A172 (cell line): ENCODE measurements at places on chromosomes 4 and X.

GRCh38 chr4:153757407-153757806 lies 2.4 kb downstream of the RNF175 start:
- DNase-seq: peak; percentile 27

DNA sequence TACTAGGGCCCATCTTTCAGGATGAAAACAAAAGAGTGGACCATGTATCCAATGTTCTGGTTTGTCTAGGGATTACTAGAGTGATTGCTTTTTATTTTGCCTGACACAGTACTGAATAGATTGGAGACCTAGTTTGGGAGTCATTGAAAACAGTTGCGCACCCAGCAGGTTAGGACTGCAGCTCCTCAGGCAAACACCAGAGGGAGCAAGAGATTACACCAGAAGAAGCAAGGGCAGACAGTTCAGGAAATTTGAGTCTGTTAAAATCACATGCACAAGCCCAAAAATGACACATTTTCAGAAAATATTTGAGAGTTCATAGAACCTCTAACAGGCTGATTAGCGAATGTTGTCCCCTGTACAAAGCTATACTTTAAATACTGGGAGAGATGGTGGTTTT lies 55.6 kb downstream of the CYLC1 start:
- no peak for DNase-seq

DNA sequence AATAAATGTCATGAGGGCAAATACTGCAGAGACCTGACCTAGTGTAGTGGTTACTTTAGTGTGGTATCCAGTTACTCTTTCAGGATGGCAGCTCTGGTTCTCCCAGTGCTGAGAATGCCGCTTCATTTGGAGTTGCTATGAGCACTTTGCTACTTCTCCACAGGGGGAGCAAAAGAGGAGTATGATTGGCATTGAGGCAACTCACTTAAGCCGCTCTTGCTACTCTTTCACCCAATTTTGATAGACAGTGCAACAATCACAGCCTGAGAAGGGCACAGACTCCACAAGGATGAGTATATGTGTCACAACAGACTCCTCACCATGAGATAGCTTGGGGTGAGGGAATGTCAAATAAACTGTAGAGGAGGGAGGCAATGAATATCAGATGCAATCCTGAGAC lies 81.2 kb downstream of the NPY1R start:
- DNase-seq: no peak

- DNase-seq: no peak
These were observed 2.4 kb upstream of the SNX12 start for GRCh38 chrX:71070531-71070930.

- DNase-seq: no peak
These were observed 83.5 kb downstream of the ZNF674 start for GRCh38 chrX:46461660-46462191.

DNA sequence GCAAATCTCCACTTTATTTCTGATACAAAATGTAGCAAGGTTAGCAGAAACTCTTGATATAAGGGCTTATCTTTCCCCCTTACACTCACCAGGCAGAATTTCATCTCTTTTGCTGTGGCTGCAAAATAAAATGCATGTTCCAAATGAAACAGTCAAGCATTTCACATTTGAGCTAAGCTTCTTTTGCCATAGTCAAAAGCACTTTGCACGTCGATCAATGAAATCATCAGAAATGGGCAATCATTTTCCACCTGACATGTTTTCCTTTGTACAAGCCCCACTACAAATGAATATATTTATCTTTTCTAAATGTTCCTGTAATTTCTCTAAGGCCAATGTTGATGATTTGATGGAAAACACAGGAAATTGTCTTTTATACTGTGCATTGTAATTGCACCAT lies 178.4 kb downstream of the ANKRD50 start:
- DNase-seq: no peak

GRCh38 chrX:33330798-33331197 lies 119.4 kb upstream of the DMD start:
- DNase-seq: no peak

DNA sequence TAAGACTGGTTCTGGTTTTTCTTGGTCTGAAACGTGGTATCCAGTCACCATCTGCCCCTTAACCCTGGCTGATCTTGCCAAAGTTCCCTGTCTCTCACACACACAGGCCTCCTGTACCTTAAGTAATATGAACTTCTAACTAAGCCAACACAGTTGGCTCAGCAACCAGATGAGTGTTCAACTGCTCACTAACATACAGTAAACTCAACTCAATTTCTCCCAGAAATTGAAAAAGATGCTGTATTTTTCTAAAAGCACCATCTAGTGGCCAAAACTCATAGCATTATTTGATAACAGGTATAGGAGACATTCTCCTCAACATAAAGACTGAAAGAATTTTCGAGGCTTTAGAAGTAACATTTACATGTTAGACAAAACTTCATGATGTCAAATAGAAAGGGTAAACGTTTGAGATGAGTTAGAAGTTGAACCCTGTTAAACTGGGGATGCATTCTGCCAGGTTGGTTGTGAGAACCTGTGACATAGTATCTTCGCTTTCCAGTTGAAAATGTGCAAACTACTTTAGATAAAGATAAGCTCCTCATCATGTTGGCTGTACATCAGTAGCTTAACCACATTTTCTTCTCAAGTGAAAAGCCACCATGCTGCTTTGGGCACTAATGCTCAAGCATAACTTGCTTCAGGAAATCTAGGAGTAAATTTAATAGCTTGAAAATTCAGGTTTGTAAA lies 31.2 kb downstream of the CCNI start:
- peak; percentile 24 for DNase-seq

GRCh38 chr4:22897520-22898108 lies 204.9 kb downstream of the GBA3 start:
- peak; percentile 57 for DNase-seq

- no peak for DNase-seq
These were observed 83.9 kb upstream of the CPEB2 start for GRCh38 chr4:14918336-14918735.

- no peak for DNase-seq
These were observed 62.3 kb upstream of the PAGE3 start for GRCh38 chrX:55326985-55327384.

DNA sequence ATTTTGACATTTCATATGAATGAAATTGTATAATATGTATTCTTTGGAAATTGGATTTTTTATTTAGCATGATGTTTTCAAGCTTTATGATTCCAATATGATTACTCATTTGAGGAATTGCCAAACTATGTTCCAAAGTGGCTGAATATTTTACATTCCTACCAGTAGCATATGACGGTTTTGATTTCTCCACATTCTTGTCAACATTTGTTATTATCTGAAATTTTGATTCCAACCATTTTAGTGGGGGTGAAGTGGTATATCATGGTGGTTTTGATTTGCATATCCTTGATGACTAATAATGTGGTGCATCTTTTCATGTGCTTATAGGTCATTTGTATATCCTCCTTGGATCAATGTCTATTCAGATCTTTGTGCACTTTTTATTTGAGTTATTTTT lies 2.6 kb upstream of the BEX1 start:
- peak; percentile 1 for DNase-seq

DNA sequence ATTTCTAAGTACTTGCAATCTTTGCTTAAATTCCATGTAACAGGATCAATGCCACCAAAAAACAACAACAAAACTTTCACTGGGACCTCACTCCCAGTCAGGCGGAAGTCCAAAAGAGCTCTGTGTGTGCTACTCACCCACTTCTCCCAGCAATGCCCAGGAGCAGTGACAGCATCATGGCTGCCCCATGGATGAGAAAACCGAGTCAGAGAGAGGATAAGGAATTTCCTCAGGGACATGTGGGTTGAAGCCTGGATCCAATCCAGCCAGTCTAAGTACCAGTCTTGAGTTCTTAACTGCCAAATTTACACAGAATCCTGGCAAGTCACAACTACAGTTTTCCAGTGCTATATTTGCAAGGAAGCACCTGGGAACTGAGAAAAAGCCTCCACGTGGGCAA lies 64.5 kb downstream of the STX18 start:
- no peak for DNase-seq

DNA sequence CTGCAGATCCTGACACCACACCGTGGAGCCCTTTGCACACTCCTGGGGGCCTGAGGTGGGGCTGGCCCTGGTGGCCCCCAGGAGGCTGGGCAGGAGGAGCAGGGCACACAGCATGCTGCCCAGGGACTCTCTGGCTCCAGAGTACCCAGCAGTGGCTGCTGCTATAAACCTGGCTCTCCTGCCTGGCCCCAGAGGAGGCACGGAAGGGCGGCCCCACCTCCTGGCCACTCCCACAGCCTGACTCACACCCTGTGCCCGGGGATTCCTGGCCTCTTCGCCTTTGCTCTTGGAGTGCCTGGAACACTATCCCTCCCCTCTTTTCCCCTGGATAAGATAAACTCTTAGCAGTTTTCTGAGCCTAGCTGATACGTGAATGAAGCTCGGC lies at the start of gene PSAPL1:
Gene PSAPL1 (minus strand): TSS at position 165 of the 385 bp plus-strand sequence. CDS start 51 bp downstream, at position 114.
- peak; percentile 60 for DNase-seq

DNA sequence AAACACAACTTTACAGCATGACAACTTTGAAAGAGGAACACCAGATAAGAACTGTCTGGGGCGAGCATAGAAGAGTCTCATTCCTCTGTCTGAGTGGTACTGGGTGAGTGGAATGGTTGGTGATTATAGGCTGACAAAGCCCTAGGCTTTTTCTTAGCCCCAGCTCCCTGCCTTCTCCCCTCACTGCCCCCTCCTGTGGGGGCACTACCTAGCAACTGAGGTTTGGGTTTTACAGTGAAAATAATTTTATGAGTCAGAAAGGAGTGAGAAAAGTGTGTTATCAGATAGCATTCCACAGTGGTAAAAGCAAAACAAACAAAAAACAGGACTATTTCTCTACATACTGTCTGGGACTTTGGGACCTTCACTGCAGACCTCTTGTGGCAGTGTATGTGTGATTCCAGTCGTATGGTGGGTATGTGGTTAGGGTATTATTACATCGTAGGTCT lies 10.5 kb upstream of the TMEM165 start:
- peak; percentile 29 for DNase-seq

GRCh38 chr4:183637461-183637860 lies 21.5 kb downstream of the RWDD4 start:
- DNase-seq: peak; percentile 35

DNA sequence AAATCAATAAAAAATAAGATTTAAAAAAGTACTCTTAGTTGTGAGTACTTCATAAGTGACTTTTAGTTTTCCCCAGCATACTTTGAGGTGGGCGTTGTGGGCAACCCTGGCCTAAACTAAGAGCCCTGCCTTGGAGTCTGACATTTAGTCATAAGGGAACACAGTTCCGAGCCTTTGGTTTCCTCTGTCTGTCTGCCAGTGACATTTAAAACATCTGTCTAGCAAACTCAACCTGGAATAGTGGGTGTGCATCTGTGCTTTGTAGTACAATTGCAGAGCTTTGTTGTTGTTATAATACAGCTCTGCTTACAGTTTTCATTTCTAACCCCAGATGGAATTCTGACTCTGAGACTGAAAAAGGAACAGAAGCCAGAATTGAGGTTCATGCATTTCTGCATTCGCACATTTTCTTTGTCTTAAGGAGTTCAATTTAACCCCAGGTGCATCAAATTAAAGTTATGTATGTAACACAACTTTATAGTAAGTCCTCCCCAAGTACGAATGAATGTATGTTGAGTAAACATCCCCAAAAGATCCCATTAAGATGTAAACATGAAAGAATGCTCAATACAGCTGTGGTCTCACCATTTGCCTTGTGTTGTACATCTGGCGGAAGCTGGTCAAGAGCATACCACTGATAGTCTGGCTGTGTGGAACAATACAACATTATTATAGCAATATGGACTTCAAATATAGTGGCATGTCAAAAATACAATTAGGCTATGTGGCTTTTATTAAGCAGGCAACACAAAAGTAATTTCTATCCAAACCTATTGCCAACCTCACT lies 25.9 kb downstream of the TNIP3 start:
- no peak for DNase-seq

DNA sequence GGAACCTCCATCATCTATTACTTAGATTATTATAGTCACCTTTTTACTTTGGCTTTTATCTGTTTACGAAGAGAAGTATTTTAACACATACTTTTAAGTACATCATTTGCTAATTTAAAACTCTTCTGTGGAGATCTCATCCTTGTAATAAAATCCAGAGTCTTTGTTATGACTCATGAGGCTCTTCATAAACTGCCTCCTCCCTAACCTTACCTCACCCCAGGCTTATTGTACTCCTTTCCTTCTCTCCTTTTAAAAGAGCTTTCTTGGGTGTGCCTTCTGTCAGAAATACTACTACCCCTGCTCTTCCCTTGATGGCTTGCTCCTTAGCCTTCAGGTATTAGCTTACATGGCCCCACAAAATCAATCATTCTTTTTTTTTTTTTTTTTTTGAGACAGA lies 6.6 kb downstream of the ARL9 start:
- no peak for DNase-seq

DNA sequence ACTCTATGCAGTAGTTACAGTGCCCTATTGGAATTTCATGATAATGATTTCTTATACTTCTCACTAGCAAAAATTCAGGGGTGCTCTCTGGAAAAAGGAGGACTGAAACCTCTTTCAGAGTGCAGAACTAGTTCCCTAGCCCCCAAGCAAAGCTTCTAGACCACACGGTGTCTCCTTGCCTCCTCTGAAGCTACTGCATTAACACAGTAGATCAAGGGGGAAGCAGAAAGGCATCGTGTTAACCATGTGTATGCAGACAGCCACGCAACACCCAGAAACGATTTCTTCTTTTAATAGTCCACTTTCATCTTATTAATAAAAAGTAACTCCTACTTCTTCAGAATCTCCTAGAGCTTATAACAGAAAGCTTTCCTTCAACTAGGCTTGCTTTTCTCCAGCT lies 44.7 kb downstream of the MAML3 start:
- no peak for DNase-seq

DNA sequence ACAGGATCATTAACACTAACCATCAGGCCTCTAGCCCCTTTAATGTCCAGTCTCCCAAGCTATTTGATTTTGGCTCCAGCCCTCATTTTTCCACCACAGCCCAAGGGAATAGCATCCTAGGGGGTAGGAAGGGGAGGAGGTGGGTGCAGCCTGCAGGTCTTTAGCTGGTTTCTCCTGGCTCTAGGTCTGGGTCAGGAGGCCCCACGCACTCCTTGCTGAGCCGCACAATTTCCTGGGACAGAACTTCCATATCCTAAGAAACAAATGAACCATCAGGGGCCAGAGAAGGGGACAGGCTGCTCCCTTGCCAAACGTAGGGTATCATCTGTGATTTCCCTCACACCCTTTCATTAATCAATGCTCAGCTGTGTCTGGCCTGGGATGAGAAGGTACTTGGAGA lies 2.4 kb upstream of the KCND1 start:
- no peak for DNase-seq

DNA sequence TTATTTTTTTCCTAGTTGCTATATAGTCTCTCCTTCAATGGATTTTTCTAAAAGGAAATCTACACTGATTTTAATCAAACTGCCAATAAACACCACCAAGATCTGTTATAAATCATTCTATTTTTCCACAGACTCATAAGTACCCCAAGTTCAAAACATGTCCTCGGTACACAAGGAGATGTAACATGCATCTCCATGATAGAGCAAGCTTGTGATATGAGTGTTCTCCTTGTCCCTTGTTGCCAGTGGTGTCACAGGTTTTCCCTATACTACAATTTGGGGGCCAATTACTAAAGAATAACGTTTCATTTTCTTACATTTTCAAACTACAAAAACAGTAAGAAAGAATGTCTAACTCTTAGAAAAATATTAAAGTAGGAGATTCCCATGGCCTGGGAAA lies 491 bp downstream of the ARHGEF6 start:
- DNase-seq: no peak
